ENCODE measurements at places on chromosomes 3 and 15. TPM values are rescaled to one million over a fixed set of nuclear protein-coding genes. Genes with fewer than 3 reads are reported as not detected.
A peak's percentile ranks its signal among the peaks of the same experiment; 100 is the strongest.

- DNase-seq: no peak
- no peak overlapping the region for H3K27ac ChIP-seq
- no peak overlapping the region for H3K4me3 ChIP-seq
- no peaks in the 10 kb centered on the region for H3K36me3 ChIP-seq
- no peaks in the 10 kb centered on the region for H3K27me3 ChIP-seq
These were observed 1112.6 kb downstream of the IGSF11 start for GRCh38 chr3:117922039-117922438.

Gene MCF2L2
- total RNA-seq: 4.6 TPM

Gene IGSF11
- total RNA-seq: 0.37 TPM

Gene TRPM1
- total RNA-seq: not detected

DNA sequence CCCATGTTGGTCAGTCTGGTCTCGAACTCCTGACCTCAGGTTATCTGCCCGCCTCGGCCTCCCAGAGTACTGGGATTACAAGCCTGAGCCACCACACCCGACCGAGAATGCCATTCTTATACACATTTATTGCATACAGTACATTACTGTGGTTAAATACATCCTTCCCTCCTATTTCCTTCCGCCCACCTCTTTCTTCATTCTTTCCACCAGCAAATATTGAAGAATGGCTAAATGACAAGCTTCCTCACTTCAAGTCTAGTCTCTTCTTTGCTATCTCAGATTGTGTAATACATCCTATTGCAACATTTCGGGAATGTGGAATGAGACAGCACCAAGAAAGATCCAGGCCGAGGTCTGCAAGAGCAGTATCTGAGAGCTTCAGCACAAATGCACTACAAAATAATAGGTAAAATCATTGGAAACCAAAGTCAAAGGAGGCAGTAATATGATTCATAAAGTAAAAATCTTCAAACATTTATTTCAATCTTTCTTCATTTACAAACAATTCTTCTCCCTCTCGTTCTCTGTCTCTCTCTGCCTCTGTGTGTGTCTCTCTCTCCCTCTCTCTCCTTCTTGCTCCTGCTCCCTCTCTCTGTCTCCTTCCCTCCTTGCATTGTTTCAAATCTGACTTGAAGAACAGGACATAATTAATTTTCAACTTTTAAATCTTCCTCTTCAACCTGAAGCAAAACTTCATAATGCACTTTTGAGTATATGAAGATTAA, 94.7 kb upstream of the TGFBR2 start:
- DNase-seq: peak; percentile 68
- H3K27ac ChIP-seq: peak overlapping the region; percentile 43
- no peaks in the 10 kb centered on the region for H3K36me3 ChIP-seq
- H3K27me3 ChIP-seq: no peaks in the 10 kb centered on the region

GRCh38 chr15:71231758-71232157, 116.5 kb downstream of the THSD4 start:
- H3K36me3 ChIP-seq: no peaks in the 10 kb centered on the region
- no peak overlapping the region for H3K27ac ChIP-seq
- no peaks in the 10 kb centered on the region for H3K4me1 ChIP-seq
- no peak overlapping the region for H3K4me3 ChIP-seq
- DNase-seq: no peak

Gene DAPK2
- 1.4 TPM for total RNA-seq

- no peaks in the 10 kb centered on the region for H3K4me1 ChIP-seq
- H3K36me3 ChIP-seq: no peaks in the 10 kb centered on the region
- no peak overlapping the region for H3K4me3 ChIP-seq
- no peak for DNase-seq
- H3K27me3 ChIP-seq: no peaks in the 10 kb centered on the region
These were observed 31.0 kb upstream of the ADAMTS17 start for GRCh38 chr15:100372739-100373119.

- no peak overlapping the region for H3K4me3 ChIP-seq
- H3K4me1 ChIP-seq: no peaks in the 10 kb centered on the region
- DNase-seq: no peak
- H3K27ac ChIP-seq: no peak overlapping the region
- no peaks in the 10 kb centered on the region for H3K36me3 ChIP-seq
- H3K27me3 ChIP-seq: no peaks in the 10 kb centered on the region
These were observed 23.0 kb upstream of the FURIN start for GRCh38 chr15:90845201-90845949.

DNA sequence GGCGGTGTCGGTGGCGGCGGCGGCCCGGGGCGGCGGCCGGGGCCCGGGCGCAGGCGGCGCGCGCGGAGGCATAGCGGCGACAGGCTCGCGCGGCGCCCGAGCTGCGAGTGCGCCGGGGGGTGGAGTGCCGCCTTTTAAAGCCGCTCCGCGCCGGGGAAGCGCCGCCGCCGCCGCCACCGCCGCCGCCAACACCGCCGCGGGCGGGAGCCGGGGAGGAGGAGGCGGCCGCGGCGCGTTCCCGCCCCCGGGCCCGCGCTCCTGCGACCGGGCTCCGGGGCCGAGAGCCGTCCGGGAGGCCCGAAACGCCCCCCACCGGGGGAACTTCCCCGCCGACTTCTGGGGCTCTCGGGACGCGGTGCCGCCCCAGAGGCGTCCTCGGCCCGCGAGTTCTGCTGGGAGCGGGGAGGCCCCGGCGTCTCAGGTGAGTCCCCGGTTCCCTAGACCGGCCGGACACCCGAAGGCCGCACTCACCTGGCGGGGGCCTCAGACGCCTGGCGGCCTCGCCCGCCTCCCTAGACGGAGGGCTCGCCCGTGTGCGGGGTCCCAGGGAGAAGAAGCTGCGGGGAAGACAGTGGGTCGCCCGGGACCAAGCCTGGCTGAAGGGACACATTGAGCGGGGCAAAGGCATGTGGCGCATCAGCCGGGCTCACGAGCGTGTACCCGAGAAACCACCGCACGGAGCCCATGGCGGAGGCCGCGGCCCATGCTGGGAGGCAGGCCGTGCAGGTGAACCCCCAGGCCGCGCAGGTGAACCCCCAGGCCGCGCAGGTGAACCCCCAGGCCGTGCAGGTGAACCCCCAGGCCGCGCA, at the start of gene PCSK6:
Gene PCSK6, minus strand, starts transcription at position 109 of the 809 bp plus-strand sequence. Its CDS starts 37 bp downstream, at position 72.
- no peak within 1 kb of the TSS for H3K27ac ChIP-seq
- no peaks in the 10 kb centered on the region for H3K36me3 ChIP-seq
- peak within 1 kb of the TSS; percentile 69 for H3K4me3 ChIP-seq
- H3K27me3 ChIP-seq: no peaks in the 10 kb centered on the region
